ENCODE measurements at places on chromosomes 2 and 18.

DNA sequence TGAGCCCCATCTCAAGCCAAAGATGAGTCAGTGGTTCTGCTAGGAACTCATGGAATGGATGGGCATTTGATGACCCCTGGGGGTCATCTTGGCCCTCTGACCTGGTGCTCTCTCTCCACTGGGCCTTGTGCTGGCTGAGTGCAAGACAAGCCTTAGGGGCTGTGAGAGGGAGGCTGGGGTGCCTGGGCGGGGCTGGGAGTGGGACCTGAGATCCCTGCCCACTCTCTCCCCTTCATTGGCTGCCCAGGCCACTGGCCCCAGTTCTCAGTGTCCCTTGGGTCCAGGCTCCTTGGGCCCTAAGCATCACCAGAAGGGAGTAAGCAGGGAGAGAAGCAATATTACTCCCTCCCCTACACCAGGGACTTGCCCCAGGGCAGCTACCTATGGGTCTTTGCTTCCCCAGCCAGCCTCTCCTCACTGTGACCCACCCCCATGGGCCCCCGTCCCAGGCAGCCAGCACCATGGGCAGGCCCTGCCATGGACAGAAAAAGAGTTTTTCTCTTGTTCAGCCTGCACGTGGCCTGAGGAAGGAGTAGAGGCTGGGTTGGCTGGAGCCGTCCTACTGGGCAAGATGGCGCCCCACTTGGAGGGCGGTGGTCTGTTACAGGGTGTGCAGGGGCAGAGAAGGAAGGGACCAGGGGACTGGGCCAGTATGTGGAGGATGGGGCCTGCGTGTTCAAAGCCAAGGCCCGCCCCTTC is 33.6 kb downstream of the ATOH8 start:
- no peak for DNase-seq

GRCh38 chr2:132383956-132384355 is 32.6 kb upstream of the GPR39 start:
- no peak for DNase-seq

- no peak for DNase-seq
Measured at GRCh38 chr2:37874470-37874869, 50.6 kb upstream of the RMDN2 start.

- no peak for DNase-seq
Measured at GRCh38 chr18:79136742-79137141, 67.5 kb downstream of the ATP9B start.

GRCh38 chr2:112942654-112943002 is 31.7 kb downstream of the IL37 start:
- no peak for DNase-seq

GRCh38 chr18:47898055-47898454 is 32.4 kb downstream of the SMAD2 start:
- DNase-seq: no peak

DNA sequence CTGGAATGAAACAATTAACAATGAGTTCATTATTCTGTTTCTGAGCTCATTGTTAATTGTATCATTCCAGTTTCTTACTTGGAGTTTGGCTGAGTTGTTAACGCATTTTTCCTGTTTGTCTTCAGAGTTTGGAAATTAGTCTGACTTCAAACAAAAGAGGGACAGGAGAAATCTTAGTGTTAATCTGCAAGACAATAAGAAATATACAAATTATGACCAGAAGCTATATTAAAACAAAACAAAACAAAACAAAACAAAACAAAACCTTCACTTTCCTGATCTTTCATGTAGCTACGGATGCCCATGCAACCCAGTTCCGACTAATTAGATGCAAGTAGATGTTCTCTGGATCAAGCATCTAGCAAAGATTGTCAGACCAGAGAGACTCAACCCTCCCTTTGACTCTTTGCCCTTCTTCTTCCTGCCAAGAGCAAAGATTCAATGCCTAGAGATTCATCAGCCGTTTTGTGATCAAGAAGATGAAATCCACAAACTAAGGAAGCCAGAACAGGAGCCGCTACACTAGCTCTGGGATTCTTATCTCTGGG is 686.2 kb upstream of the FSHR start:
- DNase-seq: no peak

GRCh38 chr2:96423291-96423690 is 81.9 kb downstream of the NEURL3 start:
- no peak for DNase-seq

GRCh38 chr18:72180689-72181088 is 363.5 kb downstream of the CBLN2 start:
- no peak for DNase-seq

DNA sequence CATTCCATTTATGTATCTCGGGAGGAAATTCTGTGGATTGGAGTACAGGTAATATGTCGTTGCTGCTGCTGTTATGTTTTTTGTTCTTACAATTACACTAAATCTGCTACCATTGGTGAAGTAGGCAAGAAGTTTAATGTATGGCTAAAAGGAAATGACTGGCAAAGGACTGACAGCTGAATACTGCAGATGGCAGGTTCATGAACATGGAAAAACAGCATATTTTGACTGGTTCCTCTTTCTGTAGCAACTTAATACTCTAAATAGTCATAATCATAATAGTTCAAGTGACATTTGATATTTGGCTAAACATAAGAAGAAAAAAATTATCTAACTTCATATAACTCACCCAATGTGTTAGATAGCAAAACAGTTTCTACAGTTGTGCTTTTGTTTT is 84.5 kb upstream of the PGAP1 start:
- no peak for DNase-seq

GRCh38 chr2:166764216-166764615 is 124.1 kb upstream of the XIRP2 start:
- DNase-seq: no peak

DNA sequence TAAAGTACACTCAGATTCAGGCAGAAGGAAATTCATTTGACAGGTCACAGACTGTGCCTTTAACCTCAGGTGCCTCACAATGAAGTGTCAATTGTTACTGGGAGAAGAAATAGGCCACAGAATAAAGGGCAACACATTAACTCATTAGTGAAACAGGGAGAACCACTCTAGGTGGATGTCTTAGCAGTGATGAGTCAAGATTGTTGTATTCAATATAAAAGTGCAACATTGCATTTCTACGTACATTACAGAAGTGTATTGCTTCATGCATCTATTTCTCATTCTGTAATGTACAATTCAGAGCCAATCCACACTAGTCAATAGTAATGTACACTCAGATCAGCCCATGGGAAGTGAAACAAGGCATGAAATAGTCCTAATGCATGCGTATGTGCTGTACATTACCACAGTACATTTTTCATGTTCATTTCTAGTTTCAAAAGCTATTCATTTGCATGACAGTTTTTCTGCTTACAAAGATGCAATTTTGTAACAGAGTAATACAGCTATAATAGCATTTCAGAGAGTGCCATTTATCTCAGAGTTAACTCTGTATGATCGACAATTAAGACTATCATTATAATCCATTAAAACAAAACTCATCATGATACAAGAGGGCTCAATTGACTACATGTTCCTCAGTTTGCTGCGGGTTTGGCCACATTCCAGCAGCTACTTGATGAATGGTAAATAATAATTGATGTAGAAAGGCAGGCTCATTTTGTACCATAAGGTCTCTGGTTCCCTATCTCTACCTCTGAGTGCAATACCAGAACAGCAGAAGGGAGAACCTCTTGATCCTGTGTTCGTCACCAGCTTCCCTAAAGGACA is 12.2 kb upstream of the ARL5A start:
- DNase-seq: no peak

DNA sequence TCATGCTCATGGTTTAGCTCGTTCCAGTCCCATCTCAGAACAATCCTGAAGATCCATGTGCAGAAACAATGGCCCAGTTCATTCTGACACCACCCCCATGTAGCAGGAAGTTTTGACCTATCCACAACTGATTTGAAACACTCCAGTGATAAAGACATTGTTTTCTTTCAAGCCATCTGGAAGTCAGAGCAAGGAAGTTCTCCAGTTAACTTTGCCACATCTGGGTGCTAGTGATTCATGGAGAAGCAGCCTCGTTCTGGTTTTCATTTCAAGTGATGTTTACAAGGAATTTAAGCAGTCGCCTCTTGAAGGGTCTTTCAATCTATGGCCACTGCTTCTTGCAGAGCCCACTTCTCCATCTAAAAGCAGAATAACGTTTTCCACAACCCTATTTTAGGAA is 36.6 kb upstream of the TWIST2 start:
- DNase-seq: no peak

DNA sequence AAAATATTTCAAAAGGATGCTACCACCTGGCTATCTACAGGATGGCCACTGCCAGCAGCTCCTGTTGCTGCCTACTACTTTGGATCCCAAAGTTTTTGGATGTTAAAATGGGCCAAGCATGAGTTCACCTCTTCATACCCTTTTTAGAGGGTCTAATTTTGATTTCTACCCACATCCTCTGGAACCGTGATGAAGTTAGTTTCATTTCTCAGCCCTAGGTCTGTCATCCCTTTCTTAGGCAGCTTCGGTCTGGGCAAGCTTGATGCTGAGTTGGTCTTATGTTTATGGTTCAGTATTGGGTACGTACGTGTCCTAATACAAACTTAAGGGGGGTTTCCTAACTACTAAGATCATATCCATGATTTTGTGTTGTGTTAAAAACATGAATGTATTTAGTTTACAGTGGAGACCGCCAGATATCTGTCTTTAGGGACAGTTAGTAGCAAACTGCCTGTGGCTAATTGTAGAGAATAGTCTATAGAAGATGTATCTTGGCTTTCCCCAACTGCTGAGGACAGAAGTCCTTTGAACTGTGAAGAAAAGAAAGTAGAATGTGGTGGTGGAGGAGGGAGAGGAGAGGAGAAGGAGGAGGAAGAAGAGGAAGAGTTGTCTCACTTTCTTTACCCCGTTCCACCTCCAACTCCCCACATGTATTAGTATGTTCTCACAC is 184.9 kb downstream of the UBE2E3 start:
- no peak for DNase-seq

DNA sequence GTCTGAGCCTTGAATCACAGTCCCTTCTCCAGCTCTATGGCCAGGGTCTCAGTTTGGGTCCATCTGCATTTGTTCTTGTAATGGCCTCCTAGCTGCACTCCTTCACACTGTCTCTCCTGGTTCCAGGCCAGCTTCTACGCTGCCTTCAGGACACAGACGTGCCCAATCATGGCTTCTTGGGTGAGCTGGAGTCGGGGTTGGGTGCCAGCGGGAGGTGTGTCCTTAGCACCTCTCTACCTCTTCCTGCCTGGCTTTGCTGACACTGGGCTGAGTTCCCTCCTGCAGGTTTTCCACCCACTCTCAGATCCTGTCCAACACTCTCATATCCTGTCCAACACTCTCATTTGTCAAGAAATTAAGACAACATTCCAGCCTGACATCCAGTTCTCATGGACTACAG is 9.6 kb downstream of the TRPM8 start:
- DNase-seq: no peak

DNA sequence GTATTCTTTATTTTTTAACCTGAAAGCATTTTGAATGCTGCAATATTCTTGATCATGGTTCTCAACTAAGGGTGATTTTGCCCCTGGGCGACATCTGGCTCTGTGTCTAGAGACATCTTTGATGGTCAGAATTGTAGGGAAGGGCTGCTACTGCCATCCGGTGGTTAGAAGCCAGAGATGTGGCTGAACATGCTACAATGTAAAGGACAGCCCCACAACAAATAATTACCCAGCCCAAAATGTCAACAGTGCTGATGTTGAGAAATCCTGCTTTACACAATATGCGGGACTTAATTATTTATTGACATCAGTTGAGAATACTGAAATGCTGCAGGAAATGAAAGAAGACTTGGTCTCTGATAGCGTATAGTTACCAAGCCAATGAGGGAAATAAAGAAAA is 37.5 kb upstream of the SERPINB2 start:
- peak; percentile 16 for DNase-seq

DNA sequence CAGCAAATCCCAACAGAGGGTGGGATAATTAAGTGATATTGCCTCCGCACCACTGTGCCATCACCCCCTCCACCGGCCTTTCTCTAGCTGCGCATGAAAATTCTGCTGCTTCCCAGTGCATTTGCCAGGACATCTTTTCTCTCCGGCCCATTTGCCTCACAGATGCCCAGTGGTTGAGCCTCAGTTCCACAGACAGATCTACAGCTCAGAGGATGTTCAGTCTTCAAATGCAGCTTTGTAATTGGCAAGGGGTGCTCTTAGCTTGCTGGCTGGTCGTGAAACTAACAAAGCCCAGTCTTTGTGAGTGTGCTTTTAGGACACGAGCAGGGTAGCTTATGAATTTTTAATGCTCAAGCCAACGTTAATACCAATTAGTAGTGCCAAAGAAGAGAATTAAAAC is 253.3 kb upstream of the REV1 start:
- DNase-seq: no peak

GRCh38 chr2:140200764-140201163 is 1420.6 kb upstream of the NXPH2 start:
- DNase-seq: no peak
